AG10803 (cell line): ENCODE measurements at places on chromosomes 1 and 21.

GRCh38 chr1:180898441-180899219, 14.1 kb upstream of the KIAA1614 start:
- peak; percentile 55 for DNase-seq

DNA sequence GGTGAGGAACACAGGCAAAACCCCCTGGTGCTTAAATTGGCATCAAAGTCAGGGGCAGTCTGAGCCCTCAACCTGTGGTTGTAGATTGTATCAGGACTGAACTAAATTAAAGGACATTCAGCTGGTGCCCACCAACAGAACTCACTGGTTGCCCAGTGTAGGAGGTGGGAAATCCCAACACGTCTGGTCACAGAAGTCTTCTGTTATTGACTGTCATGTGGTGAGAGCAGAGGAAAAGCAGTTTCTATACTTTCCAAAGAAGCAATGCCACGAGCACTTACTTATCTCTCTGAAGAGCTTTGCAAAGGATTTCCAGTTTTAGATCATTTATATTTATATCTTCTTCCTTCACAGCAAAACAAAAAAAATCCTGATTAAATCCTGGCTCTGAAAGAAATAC, 15.0 kb upstream of the ACTA1 start:
- DNase-seq, result no peak

DNA sequence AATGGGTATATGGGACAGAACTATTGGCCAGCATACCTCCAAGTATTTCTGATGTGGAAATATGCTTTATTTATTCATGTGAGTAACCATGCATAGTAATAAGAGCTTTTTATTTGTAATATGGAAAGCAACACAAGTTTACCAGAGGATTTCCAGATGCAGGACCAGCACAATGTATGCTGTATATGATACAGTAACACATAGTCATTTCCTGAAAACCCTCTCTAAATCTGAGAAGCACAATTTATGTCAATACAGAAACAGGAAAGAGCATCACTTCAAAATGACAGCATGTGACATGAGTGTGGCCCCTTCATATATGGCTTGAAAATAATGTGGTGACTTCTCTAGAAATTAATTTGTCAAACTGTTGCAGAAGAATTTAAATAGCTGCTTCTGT, 1134.7 kb upstream of the ADGRL2 start:
- no peak for DNase-seq

DNA sequence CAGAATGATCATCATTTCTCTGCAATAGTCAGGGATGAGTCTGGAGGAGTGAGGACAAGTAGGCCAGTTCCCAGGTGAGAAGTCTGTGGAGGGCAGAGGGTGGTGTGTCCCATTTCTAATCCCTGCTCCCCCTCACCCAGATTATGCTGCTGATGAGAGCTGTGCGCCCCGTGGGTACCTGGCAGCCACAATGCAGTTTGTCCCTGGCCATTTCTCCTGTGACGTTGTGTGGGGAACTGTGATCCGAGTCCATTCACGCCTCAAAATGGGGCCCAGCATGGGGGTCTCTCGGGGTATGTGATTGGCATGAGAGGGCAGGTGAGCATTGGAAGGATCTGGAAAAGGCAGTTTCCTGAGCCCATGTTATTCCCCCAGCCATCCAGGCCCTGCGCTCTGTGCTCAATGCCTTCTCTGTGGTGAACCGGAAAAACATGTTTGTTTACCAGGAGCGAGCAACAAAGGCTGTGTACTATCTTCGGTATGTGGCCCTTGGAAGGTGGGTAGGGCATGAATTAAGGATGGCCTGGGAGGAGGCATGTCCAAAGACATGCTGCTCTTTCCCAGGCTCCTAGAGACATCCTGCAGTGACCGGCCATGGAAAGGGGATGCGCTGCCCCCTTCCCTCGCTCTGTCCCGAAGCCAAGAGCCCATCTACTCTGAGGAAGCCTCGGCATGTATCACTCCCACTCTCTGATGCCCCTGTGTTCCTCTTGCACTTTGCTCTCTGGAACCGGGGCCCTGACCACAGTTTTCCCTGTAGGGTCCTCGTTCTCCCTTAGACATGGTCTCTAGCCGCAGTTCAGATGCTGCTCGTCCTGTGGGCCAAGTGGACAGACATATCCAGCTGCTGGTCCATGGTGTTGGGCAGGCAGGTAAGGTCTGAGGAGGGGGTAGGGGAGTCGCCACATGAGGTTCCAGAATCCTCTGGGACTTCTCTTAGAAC, 16.4 kb downstream of the HYI start:
- DNase-seq, result no peak

GRCh38 chr21:42533306-42533962, 19.8 kb downstream of the SLC37A1 start:
- no peak for DNase-seq

- no peak for DNase-seq
Observed at GRCh38 chr1:41723786-41724185, 194.9 kb downstream of the HIVEP3 start.

- no peak for DNase-seq
Observed at GRCh38 chr1:225707824-225708223, 54.9 kb upstream of the ENAH start.

DNA sequence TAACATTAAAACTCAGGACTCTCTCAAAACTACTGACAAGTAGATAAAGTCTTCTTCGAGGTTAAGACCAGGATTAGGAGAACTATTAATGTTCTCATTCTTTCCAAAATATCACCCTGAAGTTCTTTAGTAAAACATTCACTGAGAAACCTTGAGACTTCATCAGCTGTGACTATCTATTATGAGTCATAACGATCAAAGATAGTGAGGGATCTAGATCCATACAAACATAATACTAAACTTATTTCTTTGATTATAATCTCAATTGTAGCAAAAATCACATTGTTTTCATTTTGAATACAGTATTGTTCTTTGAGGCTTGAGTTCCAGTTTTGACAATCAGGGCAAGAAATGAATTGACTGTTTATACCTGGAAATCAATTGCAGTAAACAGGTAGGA, 11.1 kb downstream of the PYHIN1 start:
- DNase-seq, result no peak

DNA sequence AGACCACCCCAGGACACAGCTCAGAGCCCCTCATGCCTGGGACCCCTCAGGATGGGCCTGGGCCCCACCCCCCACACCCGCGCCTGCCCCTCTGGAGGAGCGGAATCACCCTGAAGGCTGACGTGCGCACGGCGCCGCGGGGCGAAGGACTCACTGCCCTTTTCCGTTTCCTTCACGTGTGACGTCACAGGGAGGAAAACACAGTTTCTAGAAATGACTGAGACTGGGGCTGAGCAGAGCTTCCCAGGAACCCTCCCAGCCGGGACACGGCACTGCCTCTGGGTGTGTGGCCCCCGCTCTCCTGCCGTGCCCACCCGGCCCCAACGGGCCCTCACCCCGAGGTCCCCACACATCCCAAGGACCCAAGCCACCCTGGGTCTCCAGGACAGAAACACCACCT, 5.4 kb upstream of the TNFRSF4 start:
- DNase-seq, result no peak

GRCh38 chr1:6386371-6386949, 7.1 kb downstream of the ACOT7 start:
- DNase-seq, result no peak

- DNase-seq, result no peak
Observed at GRCh38 chr1:160669276-160669675, 22.4 kb upstream of the SLAMF1 start.

GRCh38 chr21:25640202-25640942, 1.3 kb downstream of the JAM2 start:
- DNase-seq, result no peak

GRCh38 chr1:230191855-230192254, 124.8 kb downstream of the GALNT2 start:
- DNase-seq, result no peak

DNA sequence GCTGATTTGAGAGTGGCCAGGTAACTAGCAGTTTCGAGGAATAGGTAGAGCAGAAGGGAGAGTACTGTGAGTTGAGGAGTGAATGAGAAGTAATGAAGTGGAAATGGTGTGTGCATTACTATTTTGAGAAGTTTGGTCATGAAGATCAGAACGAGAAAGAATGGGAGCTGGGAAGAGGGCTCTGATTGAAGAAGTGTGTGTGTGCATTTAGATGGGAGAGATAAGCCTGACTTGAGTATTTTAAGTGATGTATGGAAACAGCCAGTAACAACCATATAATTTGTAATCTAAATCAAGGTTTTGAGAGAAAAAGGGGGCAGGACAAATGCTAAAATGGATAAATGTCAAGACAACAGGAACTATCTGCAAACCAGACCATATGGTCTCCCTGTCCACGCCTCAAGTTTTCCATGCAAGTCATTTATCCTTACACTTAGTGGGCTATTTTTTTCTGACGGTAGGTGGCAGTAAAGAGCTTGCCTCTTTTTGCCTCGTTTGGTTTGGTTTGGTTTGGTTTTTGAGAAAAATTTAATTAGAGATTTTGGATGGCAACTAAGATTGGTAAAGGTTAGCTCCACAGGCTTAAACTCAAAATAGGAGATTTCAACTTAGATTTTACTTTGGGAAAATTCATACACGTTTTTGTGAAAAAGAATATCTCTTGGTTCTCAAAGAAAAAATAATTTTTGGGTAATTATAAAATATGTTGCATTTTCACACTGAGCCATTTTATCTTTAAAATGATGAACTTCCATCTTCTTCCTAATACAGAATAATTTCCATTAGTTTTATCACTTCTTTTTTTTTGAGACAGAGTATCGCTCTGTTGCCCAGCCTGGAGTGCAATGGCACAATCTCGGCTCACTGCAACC, 9.5 kb upstream of the B3GALNT2 start:
- DNase-seq, result peak; percentile 74

- DNase-seq, result no peak
Observed at GRCh38 chr1:19532519-19532918, 47.2 kb upstream of the CAPZB start.

DNA sequence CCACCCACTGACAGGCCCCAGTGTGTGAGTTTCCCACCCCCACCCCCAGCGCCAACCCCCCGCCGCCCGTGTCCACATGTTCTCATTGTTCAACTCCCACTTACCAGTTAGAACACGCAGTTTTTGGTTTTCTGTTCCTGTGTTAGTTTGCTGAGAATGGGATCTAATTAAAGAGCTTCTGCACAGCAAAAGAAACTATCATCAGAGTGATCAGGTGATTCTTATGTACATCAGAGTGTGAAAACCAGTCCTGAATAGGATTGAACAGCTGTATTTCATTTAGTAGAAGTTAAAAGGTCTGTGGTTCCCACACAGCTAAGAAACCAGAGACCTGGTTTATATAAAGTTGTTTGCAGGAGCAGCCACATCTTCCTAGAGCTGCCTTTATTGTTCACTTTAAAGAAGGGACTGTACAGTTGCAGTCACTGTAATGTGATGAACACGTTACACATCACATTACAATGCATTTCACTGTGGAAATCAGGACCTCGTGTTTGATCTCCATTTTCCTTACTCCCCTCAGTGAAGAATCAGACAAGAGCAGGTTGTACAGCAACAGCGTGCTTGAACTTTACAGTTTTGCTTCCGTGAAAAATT, 1.2 kb downstream of the GBP6 start:
- no peak for DNase-seq

DNA sequence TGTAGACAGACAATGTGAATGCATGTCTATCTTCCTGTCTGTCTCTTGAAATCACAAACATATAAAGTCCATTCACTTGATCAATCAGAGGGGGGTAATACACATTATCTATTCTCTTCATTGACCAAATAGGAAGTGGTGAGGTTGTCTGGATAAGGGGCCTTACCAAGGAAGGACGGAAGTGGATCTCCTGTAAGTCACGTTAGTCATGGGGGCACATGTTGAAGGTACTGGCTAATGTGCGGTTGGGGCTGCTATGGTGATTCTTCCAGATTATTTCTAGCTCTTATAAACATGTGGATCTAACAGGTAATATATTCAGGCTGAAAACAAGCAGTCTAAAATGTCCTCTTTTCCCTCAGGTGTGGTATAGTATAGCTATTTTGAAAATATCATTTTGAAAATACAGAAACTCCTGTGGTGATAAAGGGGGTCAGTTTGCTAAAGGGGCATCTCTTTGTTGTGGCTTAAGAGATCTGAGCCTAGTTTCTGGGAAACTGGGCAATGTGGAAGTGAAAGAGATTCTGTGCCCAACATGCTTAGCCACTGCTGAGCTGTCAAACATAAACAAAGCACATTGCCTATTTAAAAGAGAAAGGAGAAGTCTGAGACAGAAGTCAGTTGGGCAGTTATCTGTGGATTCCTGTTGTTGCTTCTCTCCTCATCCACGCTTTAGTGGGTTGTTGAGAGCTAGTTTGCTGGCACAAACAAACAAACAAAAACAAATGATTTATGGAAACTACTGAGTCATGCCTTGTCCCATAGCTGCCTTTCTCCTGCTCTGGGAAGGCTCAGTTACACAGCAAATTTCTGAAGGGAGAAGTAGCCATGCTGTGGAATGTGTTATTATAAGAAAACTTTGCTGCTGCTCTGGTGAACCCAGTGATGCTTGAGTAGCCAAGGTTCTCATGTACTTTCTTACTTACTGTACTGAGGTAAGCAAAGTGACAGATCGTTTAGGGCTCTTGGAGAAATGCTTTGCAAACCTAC, 166.9 kb downstream of the HLX start:
- peak; percentile 44 for DNase-seq

DNA sequence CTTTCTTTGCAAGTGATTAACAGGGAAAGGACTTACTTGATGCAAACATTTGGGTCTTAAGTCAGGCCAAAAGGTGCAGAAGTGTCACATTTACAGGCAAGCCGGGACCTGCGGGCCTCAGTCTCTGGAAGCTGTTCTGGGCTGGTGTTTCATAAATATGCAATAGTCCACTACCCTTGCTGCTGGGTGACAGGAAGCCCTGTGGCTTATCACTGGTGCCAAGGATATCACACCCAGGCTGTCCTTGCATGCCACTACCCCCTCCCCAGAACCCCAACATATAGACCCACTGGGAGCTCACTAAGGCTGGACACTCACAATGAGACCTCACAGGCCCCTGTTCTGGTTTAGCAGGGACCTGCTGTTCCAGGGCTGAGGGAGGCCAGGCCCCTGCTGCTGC, 3.4 kb upstream of the LEFTY2 start:
- no peak for DNase-seq

- peak; percentile 81 for DNase-seq
Observed at GRCh38 chr1:15833069-15833679, 14.3 kb upstream of the SPEN start.
